Renal cortex interstitium (tissue), 15 donors: ENCODE measurements at places on chromosomes 6 and 20.

- no peak for DNase-seq
These were observed 14.8 kb downstream of the SEMG2 start for GRCh38 chr20:45235995-45236394.

DNA sequence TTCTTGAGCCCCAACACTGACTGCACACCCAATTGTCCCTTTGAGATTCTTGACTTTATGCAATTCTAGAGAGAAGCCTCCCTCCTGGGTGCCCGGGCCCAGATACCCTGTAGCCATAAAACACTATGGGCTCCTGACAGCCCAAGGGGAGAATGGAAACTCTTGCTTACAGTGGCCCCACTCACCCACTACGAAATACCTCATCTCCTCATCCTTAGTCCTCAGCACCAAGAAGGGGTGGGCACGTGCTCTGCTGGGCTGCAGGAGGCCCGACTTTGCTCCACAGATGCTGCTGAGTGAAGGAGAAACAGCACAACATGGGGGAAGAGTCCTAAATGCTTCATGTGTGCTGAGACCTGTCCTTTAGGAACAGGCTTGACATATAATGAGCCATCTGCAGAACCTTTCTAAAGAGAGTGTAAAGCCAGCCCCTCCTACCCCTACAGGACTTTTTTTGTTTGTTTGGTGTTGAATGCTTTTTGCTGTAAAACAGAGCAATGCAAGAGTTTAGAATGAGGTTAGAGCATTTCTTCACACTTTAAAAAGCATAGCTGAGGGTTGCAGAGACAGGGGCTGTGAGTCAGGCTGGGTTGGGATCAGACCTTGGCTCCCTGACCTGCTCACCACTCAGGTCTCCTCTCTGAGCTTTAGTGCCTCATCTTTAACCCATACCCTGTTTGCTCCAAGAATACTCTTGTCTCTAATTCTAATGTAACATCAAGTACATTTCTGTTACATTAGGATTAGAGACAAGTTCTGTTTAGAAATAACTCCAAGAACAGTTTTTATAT lies 17.6 kb upstream of the SIRPG start:
- DNase-seq = no peak

DNA sequence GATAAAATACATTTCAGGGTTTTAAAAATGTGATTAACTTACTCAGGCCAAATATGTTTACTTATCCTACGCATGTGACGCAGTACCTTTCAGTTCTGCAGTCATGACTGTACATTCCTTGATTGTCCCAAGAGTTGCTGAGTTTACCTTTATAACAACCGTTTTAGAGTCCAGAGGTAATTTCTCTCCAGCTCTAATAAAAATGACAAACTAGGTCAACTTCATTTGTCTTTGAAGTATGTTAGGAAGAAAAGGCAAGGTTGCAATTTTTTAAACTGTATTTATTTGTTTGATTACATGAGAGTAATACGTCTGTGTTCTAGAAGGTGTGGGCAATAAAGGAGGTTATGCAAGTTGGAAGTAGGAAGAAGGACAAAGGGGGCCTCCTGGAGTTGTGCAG lies 38.6 kb upstream of the UBR2 start:
- no peak for DNase-seq

DNA sequence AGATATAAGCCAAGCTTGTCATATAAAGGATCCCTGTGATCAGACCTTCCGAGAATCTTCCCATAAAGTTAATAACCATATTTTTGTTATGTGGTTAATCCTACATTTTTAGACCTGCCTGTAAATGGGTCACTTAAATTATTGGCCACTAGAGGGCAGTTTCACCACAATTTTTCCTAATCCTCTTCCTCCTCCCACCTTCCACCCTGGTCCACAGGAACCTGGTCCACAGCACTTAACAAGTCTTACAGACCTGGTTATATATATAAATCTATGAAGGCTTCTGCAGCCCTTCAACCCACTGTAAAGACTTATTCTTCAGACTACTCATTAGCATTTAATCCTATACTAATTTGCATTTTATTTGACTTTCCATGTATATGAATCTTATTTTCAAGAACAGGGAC lies 28.3 kb downstream of the MRS2 start:
- DNase-seq = no peak

- no peak for DNase-seq
These were observed 65.4 kb downstream of the RPRD1B start for GRCh38 chr20:38098952-38099351.

- DNase-seq = no peak
These were observed 257.6 kb downstream of the NFATC2 start for GRCh38 chr20:51284871-51285270.

- no peak for DNase-seq
These were observed 531.4 kb upstream of the RNF217 start for GRCh38 chr6:124430740-124431318.

DNA sequence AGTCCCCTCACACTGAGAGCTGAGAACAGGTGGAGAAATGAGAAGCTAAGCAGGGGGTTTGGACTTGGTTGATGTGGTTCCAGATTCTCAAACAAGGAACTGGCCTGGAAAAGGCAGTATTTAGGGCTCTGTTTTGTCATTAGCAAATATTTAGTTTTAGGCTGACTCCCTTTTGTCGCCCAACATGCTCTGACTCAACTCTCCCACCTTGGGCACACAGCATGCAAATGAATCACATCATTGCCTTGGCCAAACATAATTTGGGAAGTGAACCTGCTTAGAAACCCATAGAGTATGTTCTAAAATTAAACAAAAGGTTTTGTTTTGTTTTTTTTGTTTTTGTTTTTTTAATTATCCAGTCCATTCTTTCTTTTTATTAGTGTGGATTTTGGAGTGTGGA lies 9.5 kb upstream of the UQCC2 start:
- no peak for DNase-seq

GRCh38 chr20:3934624-3935023 lies 45.4 kb downstream of the PANK2 start:
- DNase-seq = no peak

- no peak for DNase-seq
These were observed 72.1 kb upstream of the SPACA1 start for GRCh38 chr6:87975561-87975960.

DNA sequence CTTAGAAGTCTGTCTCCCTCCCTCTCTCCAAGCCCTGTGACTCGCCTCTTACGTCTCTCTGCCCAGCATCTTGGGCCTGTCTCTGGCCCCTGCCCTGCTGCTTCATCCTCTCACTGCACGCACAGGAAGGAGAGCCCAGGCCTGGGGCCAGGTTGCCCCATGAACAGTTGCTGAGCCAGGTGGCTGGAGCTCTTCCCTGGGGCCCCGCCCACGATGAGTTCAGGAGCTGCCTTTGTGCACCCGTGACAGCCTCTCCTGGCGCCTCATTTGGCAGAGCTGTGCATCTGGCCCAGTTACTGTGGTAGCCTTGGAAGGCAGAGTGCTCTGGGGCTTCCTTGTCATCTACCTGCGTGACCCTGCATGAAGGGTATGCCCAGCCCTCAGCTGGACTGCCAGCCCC lies 44.5 kb downstream of the SLC52A3 start:
- no peak for DNase-seq

DNA sequence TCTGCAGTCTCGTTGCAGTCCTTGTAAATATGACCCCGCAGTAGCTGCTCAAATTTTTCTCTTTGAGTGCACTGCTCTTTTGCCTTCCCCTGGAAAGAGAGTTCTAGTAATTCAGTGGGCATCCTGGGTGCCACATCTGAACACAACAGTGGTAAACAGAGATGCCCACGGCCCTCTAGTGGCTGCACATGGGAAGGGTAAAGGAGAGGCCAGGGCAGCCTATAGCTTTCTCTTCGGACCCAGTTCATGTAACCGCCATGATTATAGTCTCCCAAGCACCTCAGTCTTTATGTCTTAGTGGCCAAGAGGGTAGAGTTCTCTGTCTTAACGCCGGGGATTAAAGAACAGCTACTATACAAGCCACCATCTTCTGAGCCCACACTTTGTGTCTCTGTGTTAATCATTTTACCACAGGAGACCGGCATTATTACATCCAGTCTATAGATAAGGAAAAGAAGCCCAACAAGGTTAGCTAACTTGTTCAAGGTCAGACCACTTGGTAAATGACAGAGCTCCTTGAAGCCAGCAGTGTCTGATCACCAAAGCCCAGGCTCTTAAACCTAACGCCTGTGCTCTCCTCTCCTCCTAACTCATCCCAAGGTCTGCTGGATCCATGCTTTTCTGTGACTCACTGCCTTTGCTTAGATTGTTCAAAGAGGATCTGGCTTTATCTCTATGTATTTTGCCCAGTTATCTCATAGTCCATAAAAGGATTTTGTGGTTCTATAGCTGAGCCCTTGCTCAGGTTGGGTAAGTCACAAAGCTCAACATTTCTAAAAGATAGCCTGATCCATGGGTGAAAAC lies 81.8 kb downstream of the ISM1 start:
- DNase-seq = no peak

DNA sequence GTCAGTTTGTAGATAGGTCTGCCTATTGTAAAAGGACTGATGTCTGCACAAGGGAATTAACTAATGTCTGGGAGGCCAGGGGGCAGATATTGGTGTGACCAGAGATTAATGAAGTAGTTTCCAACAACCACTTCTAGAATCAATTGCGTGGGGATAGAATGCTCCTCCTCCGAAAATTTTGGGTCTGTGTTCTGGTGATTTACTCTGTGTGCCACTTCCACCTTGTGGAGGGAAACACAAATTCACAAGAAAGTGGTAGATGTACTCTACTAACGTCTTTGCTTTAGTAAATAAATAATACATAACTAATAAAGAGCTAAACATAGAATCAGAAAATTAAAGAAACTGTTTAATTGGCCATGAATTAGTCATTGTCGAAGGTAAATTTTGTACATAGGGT lies 25.5 kb downstream of the TMEM14A start:
- DNase-seq = no peak

DNA sequence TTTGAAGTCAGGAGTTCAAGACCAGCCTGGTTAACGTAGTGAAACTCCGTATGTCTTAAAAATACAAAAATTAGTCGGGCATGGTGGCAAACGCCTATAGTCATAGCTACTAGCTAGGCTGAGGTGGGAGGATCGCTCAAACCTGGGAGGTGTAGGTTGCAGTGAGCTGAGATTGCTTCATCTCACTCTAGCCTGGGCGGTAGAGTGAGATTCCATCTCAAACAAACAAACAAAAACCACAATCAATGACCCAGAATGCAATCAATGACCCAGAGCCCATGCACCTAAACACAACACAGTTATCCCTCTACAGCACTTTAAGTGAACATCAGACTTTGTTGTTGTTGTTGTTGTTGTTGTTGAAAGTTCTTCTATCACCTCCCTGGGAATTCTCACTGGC lies 77.9 kb downstream of the MYB start:
- DNase-seq = no peak

- DNase-seq = no peak
These were observed 1027.2 kb upstream of the GJE1 start for GRCh38 chr6:141105481-141105880.

DNA sequence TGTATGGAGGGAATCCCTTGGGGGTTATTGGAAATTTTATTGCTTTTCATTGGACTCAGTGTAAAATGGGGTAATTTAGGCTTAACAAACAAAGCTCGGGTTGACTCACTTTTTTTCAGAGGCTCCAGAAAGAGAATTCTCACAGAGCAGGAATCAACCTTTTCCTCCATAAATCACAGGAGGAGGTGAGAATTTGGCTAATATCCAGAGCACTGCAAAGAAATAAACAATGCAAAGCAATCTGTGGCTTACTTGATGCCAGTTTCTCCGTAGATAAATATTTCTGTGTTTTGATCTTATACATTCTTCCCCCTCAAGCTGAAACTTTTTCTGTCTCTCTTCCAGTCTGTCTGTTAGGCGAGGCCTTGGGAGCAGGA lies 176.6 kb downstream of the TSHZ2 start:
- DNase-seq = no peak
